NCI-H82 (cell line): ENCODE measurements at places on chromosomes 13 and 19.

GRCh38 chr13:31011901-31012654 is 79.6 kb downstream of the TEX26 start:
- DNase-seq: no peak

DNA sequence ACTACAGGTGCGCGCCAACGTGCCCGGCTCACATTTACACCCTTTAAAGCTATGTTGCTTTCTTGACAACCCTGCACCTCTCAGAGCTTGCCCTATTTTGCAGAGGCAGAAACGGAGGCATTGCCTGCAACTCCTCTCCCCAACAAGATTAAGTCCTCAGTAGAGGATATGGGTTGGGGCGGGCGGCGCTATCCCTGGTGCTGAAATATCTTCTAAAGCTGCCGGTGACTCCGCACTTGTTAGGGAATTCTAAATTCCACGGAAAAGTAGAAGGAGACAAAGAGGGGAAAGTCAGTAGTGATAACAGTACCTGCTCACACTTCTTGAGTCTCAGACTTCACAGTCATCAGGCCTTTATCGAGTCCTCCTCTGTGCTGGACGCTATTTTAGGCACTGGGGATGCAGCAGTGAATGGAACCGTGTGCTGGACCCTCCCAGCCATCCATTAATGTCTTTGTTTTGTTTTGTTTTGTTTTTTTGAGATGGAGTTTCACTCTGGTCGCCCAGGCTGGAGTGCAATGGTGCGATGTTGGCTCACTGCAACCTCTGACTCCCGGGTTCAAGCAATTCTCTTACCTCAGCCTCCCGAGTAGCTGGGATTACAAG is 18.0 kb downstream of the SLC5A5 start:
- no peak for DNase-seq

DNA sequence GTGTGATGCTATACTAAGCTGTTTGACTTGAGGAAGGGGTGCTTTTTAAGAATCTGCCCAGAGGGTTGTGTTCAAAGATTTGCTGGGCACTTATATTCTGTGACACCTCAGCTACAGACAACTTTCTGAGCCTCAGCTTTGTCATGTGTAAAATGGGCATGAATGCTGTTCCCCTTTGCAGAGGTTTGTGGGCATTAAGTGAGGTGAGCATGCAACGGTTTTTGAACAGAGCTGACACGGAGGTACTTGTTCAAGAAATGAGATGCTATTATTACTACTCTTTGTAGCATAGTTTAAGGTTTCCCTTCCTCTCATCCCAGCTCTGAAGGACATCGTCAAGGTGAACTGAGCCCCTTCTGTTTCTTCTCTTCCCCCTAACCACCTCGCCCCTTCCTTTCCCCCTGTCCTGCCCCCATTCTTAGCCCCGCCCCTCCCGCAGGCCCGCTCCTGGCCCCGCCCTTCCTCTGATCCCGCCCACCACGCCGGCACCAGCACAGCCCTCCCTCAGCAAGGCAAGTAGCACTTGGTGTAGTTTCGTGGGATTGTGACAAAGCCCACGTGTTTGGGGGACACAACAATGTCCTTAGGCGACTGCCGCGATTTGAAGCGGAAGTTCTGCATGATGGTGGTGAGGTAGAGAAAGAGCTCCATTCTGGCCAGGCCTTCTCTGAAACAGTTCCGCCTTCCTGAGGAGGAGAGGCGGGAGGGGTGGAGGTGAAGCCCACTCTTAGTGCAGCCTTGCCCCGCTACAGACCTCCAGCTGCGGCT is 26.1 kb upstream of the CYP2A7 start:
- DNase-seq: no peak

- DNase-seq: no peak
These were observed 17.1 kb downstream of the LRRC4B start for GRCh38 chr19:50551034-50551714.

- DNase-seq: no peak
These were observed 224.2 kb upstream of the IRS2 start for GRCh38 chr13:110010404-110011138.
